ENCODE measurements at places on chromosomes 7 and 10.

DNA sequence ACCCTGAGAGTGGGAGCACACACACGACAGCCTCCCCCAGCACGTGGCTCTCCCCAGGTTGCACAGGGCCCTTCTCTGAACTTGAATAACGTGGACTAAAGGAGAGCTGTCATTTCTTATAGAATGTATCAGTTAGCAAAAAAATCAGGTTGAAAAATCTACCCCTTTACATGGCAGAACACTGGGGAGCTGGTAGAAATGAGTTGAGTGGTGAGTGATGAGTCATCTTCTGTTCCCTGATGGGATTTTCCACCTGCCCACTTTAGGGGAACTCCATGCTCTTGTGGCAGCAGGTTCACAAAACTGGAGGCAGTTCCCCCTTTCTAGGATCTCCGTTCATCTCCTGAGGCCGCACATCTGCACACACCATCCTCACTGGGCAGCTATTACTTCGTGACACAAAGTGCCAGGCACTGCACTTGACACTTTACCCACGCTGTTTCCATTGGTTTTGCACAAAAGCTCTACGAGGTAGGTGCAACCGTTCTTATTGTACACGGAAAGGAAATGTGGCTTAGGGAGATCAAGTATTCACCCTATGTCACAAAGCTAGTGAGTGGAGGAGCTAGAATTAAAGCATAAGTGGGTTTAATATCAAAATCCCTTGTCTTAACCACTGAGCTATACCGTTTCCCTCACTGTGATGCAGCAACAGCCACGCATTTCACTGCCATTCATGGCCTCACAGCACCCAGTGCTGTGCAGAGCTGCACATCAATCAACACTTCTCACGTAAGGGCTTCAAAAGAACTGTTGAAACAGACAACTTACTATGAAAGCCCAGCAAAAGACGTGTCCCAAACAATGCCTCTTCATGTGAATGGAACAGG, 80.2 kb downstream of the RNF216 start:
- DNase-seq: no peak

- no peak for DNase-seq
Observed at GRCh38 chr10:50538555-50539398, 85.0 kb downstream of the SGMS1 start.

DNA sequence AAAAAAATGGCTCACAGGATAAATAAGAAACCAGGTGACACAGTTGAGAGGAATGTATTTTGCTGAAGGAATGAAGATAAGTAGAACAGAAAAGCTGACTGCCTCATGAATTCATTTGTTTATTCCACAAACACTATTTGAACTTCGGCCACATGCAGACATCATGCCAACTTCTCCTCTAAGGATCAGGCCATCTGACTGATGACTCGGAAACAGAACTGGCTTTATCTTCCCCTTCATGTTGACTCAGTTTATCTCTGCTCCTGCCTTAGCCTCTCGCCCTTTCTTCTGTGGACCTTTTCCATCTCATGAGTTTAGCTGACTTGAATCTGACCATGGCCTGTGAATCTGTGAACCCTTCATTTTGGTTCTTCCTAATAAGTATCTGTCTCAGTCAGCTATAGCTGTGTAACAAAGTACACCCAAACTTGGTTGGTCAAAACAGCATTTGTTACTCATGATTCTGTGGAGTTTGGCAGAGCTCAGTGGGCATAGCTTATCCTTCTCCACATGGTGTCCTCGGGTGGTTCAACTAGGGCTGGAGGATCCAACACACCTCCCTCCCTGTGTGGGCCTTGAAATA, 44.0 kb upstream of the GRID1 start:
- DNase-seq: no peak

- no peak for DNase-seq
Observed at GRCh38 chr7:127872122-127872521, 159.1 kb downstream of the LRRC4 start.

GRCh38 chr10:102764470-102765161, 20.9 kb downstream of the WBP1L start:
- DNase-seq: no peak

GRCh38 chr7:148060724-148061123, 529.8 kb upstream of the C7orf33 start:
- DNase-seq: no peak

DNA sequence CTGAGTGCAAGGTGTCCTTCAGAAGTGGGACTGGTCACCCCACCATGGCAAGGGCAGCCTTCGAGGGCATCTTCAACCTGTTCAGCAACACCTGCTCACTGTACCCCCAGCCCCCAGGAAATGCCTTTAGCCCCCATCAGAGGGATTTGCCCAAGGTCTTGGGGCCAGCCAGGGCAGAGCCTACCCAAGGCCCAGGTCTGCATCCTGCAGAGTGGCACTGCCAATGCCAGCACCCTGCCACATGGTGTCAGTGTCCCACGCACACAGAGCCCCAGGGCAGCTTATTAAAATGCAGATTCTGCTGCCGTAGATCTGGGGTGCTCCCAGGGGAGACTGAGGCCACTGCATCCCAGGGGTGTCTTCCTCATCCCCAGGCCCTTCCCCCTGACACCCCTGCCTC, 106.2 kb upstream of the KCTD7 start:
- no peak for DNase-seq

DNA sequence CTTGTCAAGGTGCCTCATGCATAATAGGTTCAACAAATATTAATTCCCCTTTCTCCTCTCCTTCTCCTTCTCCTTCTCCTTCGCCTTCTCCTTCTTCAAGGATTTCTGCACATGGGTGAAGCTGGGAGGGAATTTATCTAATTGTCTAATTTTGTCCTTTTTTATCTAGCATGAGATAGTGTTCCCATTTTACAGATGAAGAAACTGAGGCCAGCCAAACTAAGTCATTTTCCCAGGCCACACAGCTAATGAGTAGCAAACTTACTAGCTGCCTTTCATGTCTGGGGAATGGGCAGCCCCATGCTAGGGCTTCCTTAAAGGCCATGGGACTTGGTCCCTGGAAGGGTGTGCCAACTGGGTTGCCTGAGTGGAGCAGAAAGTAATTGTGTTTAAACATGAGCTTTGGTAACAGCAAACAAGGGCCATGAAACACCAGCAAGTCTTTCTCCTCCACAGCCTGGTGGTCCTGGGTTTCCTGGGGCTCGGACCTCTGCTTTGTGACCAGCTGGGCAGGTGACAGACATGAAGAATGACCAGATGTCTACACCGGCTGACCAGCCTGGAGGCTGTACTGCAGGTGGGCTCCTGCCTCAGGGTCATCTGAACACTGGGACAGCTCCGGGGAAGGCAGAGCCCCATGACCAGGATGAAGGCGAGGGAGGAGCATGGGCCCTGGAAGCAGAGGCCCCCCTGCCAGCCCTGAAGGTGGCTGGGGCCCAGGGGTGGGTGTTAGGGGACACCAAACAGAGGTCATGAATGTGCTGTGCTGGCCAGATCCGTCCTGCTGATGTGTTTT, 138.0 kb downstream of the PTPN20 start:
- no peak for DNase-seq

DNA sequence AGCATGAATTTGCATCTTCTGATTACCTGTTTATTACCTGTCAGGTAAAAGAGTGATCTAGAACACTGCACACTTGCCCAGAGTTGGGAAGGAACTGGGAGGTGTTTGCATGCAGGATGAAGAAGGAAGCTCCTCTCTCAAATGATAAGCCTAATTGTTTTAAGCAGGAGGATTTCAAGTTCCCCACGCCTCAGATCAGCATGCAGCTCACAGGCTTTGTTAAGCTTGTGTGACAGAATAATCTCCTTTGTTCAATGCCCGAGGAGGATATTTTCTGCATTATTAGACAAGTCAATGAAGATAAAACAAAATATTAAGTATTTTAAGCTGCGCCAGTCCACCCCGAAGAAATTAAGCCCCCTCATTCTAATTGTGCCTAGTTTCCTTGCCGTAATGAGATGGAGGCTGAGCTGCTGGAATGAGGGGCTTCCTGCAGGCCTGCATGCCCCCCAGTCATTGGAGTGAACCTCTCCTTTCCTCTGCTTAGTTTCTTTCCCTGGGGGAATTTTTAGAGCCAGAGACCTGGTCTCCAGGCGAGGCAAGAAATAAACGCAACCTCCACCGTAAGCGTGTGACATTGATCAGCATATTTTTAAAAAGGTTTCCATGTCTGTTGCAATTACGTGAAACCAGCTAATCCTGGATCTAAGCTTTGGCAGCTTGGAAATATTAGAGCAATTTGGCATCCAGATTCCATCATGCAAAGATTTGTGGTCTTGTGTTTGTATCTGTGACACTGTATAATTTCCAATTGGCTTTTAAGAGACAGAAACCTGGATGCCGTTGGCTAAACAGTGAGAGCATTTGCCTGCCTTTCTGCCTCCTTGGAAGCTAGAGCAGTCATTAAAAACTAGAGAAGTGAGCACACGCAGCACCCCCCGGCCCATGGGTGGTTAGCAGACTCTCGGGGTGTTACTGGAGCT, 376.0 kb downstream of the GALNT17 start:
- DNase-seq: no peak

- DNase-seq: no peak
Observed at GRCh38 chr10:36391405-36391804, 734.0 kb upstream of the ANKRD30A start.

DNA sequence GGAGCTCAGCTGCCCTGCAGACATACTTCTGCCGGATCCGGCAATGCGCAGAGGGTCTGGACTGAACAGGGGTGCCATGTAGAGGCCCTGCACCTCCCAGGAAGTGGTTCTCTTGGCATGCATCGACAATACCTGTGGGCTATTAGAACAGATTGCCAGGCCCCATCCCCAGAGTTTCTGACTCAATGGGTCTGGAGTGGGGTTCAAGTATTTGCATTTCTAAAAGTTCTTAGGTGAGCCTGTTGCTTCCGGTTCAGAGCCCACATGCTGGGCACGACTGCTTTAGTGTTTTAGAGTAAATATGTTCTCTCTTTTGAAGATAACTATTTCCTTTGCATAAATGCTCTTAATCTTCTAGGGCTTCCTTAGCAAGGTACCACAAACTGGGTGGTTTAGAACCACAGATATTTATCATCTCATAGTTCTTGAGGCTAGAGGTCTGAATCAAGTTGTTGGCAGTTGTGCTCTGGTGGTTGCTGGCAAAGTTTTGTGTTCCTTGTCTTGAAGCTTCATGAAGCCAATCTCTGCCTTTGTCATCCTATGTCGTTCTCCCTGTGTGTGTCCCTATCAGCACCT, 435.5 kb downstream of the TCERG1L start:
- no peak for DNase-seq

GRCh38 chr7:107384025-107384424, 85.8 kb upstream of the GPR22 start:
- no peak for DNase-seq

GRCh38 chr10:101467286-101467770, 113.4 kb downstream of the BTRC start:
- no peak for DNase-seq

Data from right atrium auricular region (tissue), 2 donors.